ENCODE measurements at places on chromosomes 13 and 19. TPM values are rescaled to one million over a fixed set of nuclear protein-coding genes. Genes with fewer than 3 reads are reported as not detected.

GRCh38 chr13:47481536-47481935 is 519.5 kb downstream of the SUCLA2 start:
- no peak for DNase-seq

- no peak for DNase-seq
Observed at GRCh38 chr19:32876236-32876918, 6.8 kb upstream of the SLC7A9 start.

DNA sequence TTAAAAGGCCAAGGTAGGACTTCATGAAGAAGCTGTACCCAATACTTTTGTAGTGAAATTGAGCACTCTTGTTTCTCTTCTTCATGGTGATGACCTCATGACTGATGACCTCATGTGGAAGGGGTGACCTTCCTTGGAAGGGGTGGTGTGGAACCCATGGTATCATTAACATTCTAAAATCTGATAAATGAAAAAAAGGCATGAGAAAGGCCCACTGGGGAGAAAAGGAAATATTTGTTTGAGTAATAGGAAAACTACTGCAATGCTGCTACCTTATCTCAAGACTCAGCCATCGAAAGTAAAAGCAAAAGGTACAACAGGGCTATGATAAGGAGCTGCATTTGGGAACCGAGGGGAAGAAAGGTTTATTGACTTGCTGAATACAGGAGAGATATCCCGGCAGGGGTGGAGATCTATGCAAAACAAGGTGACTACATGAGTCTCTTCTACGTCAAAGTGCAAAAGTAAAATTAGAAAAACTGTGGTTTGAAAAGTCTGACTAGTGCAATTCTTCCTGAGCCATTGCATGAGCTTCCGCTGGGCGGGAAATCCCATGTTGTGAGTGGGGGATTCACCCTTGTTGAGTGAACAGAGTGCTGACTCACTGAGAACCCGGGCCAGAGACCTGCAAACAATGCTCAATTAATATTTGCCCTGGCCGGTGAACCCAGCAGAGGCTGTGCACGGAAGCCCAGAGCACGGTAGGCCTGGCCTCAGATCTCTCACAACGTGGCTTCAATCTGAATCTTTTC is 138.9 kb upstream of the RFC3 start:
- peak; percentile 53 for DNase-seq

LMTK3 gene
- 3.9 TPM for total RNA-seq

DNA sequence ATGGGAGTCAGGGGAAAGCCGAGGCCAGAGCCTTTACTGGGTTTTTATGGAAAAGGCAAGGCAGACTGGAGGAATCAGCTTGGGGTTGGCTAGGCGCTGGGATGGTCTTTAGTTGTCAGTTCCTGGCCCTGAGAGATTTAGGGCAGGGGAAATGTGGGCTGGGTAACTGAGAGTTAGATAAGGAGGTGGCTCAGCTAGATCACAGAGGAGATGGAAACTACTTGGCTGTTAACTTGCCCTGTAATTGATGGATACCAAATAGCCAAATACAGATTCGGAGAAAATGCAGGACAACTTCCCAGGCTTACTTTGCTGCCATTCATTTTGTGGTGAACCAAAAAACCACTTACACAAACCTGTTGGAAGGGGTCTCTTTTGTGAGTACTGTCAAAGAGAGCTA is 54.0 kb downstream of the LRCH1 start:
- no peak for DNase-seq

GRCh38 chr13:94481941-94482340 is 2.5 kb upstream of the DCT start:
- peak; percentile 6 for DNase-seq

Measured in adrenal gland (tissue), 19 donors.